HuH-7 (cell line): ENCODE measurements at places on chromosomes 6 and 20.

DNA sequence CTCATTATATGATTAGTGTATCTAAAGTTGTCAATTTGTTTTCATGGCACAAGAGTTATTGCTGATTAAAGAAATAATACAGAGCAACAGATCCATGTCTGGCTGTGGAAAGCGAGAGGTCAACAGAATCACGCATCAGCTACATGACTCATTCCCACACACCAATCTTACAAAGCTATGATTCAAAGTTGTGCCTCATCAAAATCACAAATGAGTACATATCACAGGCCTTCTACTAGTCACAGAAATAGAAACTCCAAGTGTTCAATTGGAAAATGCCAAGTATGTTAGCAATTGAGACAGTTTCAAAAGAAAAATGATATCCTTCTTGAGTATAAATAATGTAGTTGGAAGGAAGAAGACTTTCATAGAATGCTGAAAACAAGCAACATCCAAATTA, 57.8 kb upstream of the NKAIN2 start:
- no peak for DNase-seq

GRCh38 chr20:35339007-35339406, 46.8 kb upstream of the FAM83C start:
- DNase-seq, result no peak

DNA sequence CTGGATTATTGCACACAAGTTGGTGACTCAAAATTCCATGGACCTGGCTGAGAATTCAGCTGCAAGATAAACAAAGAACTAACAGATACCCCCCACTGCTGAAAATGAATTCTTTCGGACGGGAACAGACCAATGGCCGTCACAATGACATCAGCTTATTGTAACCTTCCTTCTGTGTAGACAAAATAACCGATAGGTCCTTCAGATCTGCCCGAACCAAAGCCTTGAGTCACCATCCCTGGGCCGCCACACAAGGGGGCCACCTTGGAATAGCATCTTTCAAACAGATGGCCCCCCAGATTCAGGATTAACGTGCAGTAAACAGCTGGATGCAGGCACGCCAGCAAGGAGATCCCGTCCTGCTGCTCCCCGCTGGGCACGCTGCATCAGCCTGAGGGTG, 214.0 kb upstream of the EXOC2 start:
- DNase-seq, result no peak

DNA sequence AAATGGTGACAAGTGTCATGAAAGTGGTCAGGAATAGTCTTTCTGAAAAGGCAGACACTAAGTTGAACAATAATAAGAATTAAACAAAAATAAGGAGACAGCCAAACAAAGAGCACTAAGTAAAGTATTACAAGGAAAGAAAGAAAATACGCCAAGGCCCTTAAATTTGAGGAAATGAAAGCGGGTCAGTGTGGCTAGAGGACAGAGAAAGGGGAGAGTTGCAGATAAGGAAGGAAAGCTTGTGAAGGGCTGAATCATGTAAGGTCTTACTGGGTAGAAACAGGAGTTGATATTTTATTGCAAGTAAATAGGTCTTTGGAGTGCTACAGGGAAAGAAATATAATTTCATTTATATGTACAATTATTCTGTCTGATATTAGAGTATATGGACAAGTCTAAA, 732.1 kb downstream of the EPHA7 start:
- no peak for DNase-seq

DNA sequence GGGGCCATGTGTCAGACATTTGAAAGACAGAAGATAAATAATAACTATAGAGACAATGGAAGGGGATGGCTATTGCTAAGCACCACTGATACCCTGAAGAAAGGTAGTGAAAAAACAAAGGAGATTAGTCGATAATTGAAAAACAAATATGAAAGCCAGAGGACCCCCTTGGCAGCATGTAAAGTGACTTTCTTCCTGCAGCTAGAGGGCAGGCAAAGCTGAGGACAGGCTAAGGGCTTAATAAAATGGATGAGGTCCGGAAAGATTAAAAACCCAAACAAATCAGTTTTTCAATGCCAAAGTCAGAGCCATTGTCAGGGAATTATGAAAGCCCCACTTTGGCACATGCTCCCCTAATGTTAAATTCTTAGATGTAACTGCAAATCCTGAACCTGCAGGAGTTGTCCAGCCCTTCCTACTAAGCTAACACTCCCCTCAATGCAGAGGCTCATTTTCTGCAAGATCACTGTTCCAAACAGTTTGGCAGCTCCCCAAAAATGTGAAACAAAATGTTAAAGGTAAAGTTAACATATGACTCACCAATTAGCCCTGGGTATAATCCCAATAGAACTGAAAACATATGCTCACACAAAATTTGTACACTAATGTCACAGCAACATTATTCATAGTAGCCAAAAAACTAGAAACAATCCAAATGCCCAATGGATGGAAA, 1177.9 kb downstream of the GRIK2 start:
- no peak for DNase-seq

DNA sequence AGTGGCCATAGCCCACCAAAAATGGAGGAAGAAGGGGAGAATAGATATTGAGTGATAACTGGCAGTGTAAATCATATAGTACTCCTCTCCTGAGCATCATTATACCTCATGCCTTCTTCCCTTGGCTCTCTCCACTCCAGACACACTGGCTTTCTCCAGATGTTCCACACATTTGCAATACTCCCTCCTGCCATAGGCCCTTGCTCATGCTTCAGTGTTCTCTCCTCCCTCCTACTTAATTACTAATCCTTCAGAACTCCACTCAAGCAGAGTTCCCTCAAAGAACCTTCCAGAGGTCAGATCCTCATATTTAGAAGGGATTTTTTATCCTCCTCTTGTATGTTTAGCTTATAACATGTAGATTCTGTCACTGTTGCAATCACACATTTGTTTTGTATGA, 279.5 kb upstream of the SUPT3H start:
- DNase-seq, result no peak

DNA sequence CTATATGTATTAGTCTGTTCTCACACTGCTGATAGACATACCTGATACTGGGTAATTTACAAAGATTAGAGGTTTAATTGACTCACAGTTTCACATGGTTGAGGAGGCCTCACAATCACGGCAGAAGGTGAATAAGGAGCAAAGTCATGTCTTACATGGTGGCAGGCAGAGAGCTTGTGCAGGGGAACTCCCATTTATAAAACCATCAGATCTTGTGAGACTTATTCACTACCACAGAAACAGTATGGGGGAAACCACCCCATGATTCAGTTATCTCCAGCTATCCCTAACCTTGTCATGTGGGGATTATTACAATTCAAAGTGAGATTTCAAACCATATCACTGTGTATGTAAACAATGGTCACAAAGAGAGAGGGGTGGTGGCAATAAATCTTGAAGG, 6.6 kb downstream of the CST8 start:
- no peak for DNase-seq

DNA sequence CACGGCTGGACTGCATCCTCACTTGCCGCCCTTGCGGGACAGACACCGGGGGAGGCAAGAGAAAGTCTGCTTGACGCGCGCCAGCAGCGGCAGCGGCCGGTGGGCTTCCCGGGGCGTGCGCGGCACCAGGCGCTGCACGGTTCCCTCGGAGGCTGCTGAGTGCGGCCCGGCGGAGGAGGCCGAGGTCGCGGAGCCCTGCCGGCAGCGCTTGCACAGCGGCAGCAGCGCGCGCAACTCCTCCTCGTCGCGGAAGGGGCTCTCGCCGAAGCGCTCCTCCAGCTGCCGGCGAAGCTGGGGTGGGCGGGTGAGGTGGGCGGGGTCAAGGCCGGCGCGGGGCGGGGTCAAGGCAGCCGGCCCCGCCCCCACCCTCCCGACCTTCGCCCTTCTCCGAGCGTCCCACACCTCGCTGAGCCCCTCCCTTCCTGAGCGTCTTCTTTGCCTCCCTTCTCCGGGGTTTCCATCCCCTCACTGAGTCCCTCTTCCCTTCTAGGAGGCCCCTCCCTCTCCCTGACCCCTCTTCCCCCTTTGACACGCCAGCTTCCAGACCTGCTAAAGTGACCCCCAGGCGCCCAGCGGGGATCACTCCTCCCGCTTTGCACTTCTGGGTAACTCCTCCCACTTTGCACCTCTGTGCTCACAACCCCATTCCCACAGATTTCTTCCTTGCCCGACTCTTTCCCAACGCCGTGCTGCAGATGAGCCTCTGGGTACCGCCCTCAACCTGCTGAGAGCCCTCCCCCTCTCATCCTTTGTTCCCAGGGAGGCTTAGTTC, 8.8 kb downstream of the DUSP15 start:
- peak; percentile 99 for DNase-seq

DNA sequence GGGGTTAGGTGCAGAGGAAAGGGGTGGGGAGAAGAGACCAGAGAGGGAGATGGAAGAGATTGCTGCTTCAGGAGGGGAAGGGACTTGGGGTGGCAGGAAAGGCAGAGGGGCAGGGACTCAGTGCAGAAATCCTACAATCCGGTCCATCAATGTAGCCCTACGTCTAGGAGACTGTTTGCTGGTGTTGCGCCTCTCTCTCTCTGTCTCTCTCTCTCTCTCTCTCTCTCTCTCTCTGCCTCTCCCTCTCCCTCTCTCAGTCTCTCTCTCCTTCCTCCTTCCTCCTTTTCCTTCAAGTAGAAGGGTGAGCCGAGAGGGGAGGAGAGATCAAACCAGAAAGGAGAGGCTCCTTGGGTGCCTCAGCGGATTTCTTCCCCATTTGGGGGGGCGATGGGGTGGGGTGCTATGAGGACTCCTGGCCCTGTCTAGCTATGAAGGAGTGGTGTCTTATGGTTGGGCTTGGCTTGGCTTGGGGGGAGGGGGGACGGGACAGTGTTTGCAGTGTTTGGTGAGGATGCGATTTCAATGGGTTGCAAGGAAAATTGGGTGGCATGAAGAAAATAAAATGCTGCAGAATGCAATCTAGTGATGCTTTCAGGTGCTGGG, 181.2 kb downstream of the TBXT start:
- no peak for DNase-seq

DNA sequence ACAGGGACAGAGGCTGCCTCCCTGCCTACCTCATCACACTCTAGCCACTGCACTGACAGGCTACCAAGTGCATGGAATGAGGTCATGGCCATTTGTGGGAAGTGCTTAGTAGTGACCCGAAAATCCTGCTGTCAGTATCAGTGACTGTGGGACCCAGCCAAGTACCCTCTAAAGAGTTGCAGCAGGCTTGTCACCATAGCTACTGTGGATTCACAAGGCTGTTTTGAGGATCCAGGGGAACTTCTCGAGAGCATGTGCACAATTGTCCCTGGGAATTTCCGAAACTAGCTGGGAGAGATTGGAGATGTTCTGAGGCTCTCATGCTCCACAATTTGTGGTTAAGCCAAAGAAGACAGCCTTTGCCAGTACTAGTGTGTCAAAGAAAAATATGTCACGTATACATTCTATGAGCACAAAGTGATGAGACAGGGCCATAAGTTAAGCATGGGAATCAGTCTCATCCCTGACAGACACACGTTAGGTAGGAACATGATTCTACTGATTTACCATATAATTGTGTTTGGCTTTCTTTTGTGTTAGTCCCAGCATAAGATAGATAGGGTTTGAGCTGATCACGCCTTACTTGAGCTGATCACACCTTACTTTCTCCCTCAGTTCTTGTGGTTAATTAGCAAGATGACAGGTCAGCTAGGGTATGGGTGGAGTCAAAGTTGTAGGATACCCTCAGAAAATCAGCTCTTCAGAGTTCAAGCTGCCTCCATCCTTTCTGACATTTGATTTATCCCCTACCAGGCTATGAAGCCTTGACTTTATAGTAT, 42.6 kb upstream of the TMEM170B start:
- DNase-seq, result no peak

GRCh38 chr20:36275011-36275410, 31.1 kb upstream of the DLGAP4 start:
- no peak for DNase-seq

DNA sequence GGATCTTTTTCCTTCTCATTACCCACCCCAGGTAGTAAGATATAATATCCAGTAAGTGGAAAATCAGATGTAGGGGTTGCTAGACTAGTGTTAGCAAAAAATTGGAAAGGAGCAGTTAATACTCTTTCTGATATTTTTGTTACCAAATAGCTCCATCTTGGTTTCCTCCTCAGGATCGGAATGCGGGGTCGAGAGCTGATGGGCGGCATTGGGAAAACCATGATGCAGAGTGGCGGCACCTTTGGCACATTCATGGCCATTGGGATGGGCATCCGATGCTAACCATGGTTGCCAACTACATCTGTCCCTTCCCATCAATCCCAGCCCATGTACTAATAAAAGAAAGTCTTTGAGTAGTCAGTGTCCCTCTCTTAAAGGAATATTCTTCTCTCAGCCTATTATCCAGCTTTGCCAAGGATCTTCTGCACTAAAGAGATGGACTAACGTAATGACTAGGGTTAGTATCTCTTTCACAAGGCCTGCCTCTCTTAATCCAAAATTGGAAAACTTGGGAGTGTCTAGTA, 1.5 kb downstream of the ROMO1 start:
- no peak for DNase-seq

DNA sequence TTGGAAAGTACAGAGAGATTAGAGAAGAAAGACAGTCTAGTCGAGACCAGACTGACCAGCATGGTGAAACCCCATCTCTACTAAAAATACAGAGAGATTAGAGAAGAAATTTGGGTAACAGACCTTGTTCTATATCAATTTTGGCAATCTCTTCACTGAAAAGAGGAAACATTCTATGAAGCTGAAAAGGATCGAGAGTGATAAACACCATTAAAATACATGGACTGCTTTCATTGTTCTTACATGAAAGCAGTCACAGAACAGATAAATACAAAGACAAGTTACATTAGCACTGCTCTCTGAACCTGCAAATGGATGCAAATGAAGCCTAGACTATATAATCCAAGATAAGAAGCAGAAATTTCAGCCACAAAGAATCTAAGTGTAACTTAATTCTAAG, 8.4 kb upstream of the OPRM1 start:
- DNase-seq, result no peak

DNA sequence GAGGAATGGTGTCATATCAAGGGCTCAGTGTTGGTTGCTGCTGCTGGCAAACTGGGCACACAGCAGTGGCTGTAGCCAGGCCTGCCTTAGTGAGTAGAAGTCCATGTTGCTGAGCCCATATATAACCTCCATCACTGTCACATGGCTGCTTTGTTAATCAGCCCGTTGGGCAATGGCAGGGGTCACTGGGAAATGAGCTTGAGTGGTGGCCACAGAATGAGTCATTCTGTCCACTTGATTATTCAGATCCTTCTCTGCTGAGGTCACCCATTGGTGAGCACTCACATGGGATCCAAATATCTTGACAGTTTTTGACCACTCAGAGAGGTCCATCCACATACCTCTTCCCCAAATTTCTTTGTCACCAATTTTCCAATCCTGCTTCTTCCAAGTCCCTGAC, 898.9 kb upstream of the EYS start:
- DNase-seq, result no peak

DNA sequence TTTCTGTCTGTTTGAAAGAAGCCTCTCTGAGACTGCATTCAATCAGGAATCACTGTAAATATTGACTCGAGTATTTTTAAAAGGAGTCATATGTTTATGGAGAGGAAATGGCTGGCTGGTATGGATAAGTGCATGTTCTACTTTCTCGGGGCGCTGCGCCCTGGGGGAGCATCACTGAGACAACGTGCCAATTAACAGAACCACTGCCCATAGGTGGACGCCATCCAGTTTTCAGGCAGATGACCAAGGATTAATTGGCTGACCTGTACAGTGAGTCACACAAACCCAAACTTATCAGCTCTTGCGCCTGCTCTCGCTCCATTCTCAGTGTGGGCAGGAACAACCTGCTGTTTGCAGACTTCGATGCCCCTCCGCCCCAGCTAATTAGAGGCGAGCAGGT, 571.2 kb downstream of the QKI start:
- no peak for DNase-seq
